AG10803 (cell line): ENCODE measurements at places on chromosomes 4 and X.

DNA sequence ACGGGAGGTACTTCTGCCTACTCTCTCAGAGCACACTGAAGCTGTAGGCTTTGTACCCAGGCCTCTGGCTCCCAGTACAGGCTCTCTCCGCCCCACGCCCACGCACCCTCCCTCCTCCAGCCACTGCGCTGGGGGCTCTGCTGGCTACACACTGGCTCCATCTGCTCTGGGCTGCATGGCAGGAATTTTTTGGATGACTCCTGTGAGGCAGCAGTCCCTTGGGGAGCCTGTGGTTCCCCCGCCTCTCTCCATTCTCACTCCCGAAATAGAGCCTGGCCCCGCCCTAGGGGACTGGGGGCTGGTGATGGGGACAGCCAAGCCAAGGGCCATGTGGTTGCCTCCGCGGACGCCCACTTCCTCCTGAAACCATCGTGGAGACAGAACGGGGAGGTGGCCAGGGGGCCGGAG is 58.1 kb upstream of the ADRA2C start:
- DNase-seq = peak; percentile 86

DNA sequence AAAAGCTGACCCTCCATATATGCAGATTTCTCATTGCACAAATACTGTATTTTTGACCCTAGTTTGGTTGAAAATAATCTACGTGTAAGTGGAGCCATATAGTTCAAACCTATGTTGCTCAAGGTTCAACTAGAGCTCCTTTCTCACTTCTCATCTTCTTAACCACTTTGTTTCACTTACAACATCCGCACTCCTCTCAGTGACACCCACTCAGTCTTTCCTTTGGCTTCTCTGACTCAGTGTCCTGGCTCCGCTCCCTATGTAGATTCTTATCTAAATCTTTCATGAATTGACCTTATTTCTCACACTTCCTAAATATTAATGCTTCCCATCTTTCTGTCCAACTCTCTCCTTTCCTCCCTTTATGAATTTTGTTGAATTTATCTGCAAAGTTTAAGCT is 32.9 kb upstream of the DKK2 start:
- DNase-seq = peak; percentile 40

DNA sequence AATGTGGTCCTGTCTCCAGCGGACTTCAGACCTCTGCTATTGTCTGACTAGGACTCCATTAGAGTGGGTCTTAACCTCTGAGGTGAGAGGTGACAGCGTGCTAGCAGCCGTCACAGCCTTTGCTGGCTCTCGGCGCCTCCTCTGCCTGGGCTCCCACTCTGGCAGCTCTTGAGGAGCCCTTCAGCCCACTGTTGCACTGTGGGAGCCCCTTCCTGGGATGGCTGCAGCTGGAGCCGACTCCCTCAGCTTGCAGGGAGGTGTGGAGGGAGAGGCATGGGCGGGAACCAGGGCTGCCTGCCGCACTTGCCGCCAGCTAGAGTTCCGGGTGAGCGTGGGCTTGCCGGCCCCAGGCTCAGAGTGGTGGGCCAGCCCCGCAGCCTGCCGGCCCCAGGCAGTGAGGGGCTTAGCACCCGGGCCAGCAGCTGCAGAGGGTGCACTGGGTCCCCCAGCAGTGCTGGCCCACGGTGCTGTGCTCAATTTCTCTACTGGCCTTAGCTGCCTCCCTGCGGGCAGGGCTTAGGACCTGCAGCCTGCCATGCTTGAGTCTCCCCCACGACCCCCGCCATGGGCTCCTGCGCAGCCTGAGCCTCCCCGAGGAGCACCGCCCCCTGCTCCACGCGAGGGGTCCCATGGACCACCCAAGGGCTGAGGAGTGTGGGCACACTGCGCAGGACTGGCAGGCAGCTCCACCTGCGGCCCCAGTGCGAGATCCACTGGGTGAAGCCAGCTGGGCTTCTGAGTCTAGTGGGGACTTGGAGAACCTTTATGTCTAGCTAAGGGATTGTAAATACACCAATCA is 163.4 kb upstream of the ITM2A start:
- no peak for DNase-seq

- DNase-seq = no peak
These were observed 17.6 kb downstream of the GPR174 start for GRCh38 chrX:79162076-79162475.

- peak; percentile 16 for DNase-seq
These were observed 136.2 kb downstream of the CFAP299 start for GRCh38 chr4:80471756-80472155.
